Stimulated activated CD4-positive, alpha-beta T cell treated with anti-CD3 and anti-CD28 coated beads, Interleukin-1b, Interleukin-23, amount 100 ng/mL, for 1 hour (primary cell): ENCODE measurements at places on chromosomes 5 and 9.

DNA sequence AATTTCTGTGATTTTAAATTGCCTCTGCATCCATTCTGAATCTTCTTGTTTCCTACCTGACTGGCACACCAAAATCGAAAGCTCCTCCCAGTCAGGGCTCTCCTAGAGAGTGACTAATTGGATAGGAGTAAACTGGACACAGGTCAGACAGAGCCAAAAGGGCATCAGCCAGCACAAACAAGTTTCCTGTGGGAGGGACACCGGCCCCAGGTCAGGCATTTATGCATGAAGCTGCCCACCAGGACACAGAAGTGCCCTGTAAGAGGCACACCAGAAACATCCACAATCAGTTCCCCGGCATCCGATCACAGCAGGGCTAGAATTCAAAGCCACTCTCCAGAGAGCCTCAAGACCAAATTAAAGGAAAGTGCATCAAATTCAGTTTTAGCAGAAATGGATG, 78.4 kb downstream of the SFXN1 start:
- no peak for DNase-seq

DNA sequence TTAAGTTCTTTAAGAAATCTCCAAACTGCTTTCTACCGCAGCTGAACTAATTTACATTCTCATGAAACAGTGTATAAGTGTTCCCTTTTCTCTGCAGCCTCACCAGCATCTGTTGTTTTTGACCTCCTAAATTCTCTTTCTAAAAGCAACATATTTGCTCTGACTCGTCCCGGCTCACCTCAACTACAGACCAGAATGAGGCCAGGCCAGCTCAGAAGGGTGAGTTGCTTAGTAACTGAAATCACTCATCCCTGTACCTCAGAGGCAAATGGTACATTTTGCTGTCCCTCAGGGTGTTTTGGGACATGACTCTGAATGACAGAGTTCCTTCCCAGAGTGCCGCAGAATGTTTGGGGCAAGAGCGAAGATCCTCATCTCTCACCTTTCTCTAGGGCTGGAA, 127.5 kb downstream of the FRMD3 start:
- no peak for DNase-seq

DNA sequence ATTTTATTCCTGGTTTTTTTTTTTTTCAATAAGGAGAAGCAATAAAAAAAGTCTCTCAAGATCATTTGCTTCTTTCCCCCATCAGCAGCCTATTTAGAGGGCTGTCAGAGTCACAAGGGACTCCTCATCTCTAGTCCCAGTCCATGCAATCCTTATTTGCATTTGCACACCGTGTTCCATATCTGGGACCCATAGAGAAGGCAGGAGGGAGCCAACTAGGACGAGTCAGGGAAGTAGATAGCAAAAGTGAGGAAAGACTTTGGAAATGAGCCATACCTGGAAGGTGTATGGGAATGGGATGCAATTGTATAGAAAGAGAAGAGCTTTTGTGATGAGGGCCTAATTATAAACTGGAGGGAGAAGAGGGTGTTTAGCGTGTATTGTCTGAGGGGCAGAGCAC, 160.0 kb downstream of the PIK3R1 start:
- no peak for DNase-seq

DNA sequence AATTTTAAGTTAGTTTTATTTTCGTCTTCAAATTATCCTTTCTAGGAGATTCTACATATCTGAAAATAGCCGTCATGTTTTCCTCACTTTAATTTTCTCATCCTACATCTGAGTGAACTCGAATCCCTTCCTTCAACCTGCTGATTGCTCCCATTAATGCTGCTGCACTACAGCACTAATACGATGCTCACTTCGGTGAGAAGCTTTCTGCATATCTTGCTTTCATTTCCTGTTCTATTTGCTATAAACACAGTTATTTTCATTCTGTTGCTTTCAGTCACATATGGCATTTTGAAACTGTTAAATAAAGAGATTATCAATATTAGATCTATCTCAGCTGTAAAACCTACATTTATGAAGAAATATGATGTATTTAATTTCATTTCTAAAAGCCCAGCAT, 749.2 kb downstream of the EFNA5 start:
- DNase-seq = no peak

DNA sequence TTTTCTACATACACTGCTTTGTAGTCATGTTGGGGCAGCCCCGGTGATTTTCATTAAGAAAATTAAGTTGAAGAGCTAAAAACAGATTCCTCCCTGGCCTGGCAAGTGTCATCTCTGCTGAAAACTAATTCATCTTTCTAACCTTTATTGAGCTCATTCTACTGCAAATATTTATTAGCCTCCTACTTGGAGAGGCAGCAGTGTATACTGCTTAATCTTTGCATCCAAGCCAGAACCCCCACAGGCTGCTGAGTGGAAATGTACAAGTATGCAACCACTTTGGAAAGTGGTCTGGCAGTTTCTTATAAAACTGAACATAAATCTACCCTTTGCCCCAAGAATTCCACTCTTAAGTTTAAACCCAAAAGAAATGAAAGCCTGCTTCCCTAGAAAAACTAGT, 223.4 kb downstream of the DRD1 start:
- DNase-seq = no peak
